ENCODE measurements at places on chromosomes 7 and 10.

DNA sequence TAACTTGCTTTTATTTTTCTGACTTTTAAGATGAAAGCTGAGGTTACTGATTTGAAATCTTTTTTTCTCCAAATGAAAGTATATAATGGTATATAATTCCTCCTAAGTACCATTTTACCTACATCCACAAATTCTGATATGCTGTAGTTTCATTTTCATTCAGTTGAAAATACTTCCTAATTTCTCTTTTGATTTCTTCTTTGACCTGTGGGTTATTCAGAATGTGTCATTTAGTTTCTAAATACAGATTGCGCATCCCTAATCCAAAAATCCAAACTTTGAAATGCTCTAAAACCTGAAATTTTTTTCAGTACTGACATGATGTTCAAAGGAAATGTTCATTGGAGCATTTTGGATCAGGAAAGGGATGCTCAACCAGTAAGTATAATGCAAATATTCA lies 168.7 kb downstream of the CELF2 start:
- DNase-seq, result no peak

DNA sequence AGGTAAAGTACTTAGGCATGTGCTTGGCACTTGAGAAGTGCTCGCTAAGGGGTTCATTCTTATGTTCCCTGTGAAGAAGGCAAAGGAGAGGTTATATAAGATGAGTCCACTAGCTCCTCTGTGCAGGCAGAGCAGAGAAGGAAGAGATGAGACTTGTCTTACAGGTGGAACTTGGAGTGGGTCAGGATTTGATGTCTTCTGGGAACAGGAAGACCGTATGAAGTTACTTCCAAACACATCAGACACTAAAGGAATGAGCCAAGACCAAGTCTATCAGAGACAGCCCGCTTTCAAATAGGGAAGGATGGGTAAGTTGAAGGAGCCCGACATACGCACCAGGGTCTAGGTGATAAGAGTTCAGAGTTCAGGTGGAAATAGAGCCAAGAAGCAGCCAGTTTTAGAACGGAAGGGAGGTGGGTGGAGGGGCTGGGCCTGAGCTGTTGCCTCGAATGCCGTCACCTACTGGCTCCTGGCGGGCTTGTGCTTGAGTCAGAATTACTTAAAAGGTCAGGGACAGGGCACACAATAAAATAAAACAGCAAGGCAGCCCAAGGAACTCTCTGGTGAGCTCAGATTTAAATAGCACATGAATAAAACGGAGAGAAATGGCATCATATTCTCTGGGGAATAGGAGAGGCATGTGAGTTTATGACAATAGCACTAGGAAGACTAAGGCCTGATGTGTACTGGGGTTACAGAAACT lies 56.1 kb upstream of the GRB10 start:
- DNase-seq, result no peak

- no peak for DNase-seq
Observed at GRCh38 chr7:13042605-13043236, 355.3 kb downstream of the ARL4A start.

GRCh38 chr10:62426086-62426485 lies 51.9 kb downstream of the ZNF365 start:
- peak; percentile 64 for DNase-seq

Measured in stimulated activated CD4-positive, alpha-beta T cell treated with anti-CD3 and anti-CD28 coated beads, Interleukin-15, amount 100 ng/mL, for 24 hours (primary cell).